Activated CD4-positive, alpha-beta T cell treated with anti-CD3 and anti-CD28 coated beads, Interleukin-2, amount 10 ng/mL, durations not matched to agents 7 days and 5 days (primary cell): ENCODE measurements at places on chromosomes 11 and 22. TPM values are rescaled to one million over a fixed set of nuclear protein-coding genes. Genes with fewer than 3 reads are reported as not detected.

- H3K27ac ChIP-seq: no peak overlapping the region
- no peak overlapping the region for H3K4me3 ChIP-seq
- H3K27me3 ChIP-seq: peaks cover 2% of the 10 kb centered on the region
- DNase-seq: no peak
- peaks cover 5% of the 10 kb centered on the region for H3K36me3 ChIP-seq
Observed at GRCh38 chr11:66047541-66048365, 1.2 kb downstream of the GAL3ST3 start.

GRCh38 chr11:36498721-36499120 is 11.4 kb downstream of the TRAF6 start:
- no peak for DNase-seq
- H3K4me3 ChIP-seq: no peak overlapping the region
- H3K27me3 ChIP-seq: no peaks in the 10 kb centered on the region
- peak overlapping the region; percentile 5 for H3K27ac ChIP-seq

The TPBGL gene
- total RNA-seq: not detected

DNA sequence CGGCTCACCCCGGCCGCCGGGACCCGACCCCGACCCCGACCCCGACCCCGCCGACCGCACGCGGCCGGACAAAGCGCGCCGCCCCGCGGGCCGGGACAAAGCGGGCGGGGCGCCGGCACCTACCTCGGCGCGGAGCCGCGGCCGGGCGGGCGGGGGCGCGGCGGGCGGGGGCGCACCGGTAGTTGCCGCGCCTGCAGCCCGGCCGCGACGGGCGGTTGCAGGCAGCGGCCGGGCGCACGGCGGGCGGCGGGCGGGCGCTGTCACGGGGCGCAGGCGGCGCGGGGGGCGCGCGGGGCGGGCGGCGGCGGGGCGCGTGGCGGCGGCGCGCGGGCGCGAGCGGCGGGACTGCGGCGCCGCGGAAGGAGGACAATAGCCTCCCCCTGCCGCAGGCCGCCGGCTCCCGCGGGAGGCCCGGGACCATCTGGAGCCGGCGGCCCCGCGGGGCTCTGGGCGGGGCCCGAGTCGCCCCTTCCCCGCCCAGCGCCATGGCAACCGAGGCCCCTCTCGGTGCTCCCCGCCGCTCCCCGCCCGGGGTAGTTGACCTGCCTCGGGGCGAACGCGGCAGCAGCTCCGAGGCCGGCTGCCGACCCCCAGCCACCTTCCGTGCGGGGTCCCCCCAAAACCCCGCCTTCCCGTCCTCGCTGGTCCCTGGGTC is 851 bp downstream of the SPTBN2 start:
- no peak for DNase-seq
- peak overlapping the region; percentile 67 for H3K4me3 ChIP-seq
- H3K36me3 ChIP-seq: peaks cover 3% of the 10 kb centered on the region
- H3K27me3 ChIP-seq: peaks cover 69% of the 10 kb centered on the region

DNA sequence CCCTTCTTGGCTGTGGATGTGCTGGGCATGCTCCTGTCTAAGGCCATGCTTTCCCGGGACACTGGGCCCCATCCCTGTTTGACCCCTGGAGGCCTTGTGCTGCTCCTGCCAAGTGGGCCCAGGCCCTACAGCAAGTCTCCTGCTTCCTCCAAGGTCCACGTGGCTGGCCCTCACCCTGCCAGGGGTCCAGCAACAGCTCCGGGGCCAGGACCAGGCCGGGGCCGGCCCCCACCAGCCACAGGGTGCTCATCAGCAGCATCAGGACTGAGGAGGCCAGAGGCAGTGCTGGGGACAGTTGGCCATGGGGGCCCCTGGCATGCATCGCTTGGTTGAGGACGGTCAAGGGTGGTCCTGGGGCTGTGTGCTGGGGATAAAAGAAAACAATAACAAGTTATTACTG is 2.5 kb downstream of the RHBDD3 start:
- no peak overlapping the region for H3K4me3 ChIP-seq
- no peak for DNase-seq
- H3K27ac ChIP-seq: no peak overlapping the region
- H3K4me1 ChIP-seq: peaks cover 16% of the 10 kb centered on the region
- no peaks in the 10 kb centered on the region for H3K27me3 ChIP-seq

- H3K36me3 ChIP-seq: no peaks in the 10 kb centered on the region
- peaks cover 15% of the 10 kb centered on the region for H3K27me3 ChIP-seq
- peaks cover 6% of the 10 kb centered on the region for H3K4me1 ChIP-seq
Observed at GRCh38 chr11:19955660-19956059, 204.6 kb downstream of the DBX1 start.

DNA sequence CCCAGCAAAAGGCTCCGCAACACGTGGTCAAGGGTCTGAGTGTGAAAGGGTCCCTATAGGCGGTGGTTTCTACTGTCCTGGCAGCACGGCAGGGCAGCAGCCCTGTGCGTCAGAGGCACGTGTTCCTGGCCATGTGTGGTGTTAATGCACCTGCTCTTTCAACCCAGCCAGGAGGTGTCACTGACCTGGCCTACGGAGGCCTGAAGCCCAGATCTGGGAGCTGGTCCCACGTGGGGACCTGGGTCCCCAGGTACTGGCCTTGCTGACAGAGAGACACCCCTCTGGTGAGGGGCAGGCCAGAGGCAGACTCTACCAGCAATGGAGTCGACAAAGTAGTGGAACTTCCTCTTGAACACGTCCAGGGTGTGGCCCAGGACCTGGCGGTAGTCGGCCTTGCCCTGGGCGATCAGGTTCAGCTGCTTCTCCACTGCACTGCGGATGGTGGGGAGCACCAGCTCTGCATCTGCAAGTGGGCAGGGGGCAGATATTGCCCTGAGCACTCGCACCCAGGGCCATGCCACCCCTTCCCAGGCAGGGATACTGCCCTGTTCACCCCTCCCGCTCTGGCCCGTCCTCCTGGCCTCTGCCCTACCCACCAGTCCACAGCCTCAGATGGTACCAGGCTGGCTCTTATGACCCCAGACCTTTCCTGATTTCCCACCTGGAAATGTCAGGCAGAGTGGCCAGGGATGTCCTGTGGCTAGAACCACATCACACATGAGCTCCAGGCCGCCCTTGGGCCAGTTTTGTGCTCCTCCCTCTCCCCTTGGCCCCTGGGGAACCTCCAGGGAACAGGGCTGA is 6.8 kb upstream of the PPM1F start:
- H3K4me3 ChIP-seq: no peak overlapping the region
- H3K27ac ChIP-seq: no peak overlapping the region
- H3K27me3 ChIP-seq: no peaks in the 10 kb centered on the region
- peaks cover 15% of the 10 kb centered on the region for H3K36me3 ChIP-seq
- no peak for DNase-seq
- H3K4me1 ChIP-seq: no peaks in the 10 kb centered on the region

GRCh38 chr22:48495751-48496080 is 1332.0 kb downstream of the BRD1 start:
- H3K36me3 ChIP-seq: no peaks in the 10 kb centered on the region
- no peak overlapping the region for H3K4me3 ChIP-seq
- H3K27me3 ChIP-seq: peaks cover 24% of the 10 kb centered on the region
- no peak overlapping the region for H3K27ac ChIP-seq

The MS4A8 gene
- not detected for total RNA-seq

DNA sequence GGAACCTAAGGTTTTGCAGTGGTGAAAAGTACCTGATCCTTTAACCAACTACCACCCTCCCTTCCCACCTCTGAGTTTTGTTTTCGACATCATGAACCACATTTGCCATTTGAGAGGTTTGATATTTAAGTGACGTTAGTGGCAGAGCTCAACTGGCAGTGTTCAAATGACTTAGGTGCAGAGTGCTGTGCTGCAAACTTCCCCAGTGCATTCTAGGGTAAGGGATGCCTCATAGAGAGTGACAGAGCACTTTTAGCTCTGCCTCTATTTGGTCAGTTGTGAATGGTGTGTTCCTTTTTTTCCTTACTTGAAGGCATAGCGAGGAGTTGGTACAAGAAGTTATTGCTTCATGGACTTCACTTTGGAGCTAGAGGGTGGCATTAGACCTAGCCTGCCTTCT is 9.4 kb downstream of the BMAL1 start:
- no peak overlapping the region for H3K4me3 ChIP-seq
- H3K27me3 ChIP-seq: no peaks in the 10 kb centered on the region

The PCF11 gene
- 76.7 TPM for total RNA-seq

- no peak overlapping the region for H3K27ac ChIP-seq
- H3K4me3 ChIP-seq: no peak overlapping the region
- no peak for DNase-seq
- no peaks in the 10 kb centered on the region for H3K27me3 ChIP-seq
- H3K4me1 ChIP-seq: peaks cover 30% of the 10 kb centered on the region
Observed at GRCh38 chr11:68541991-68542390, 81.4 kb downstream of the PPP6R3 start.

- peaks cover 78% of the 10 kb centered on the region for H3K4me1 ChIP-seq
- no peak for DNase-seq
- peak overlapping the region; percentile 87 for H3K27ac ChIP-seq
- H3K36me3 ChIP-seq: peaks cover 78% of the 10 kb centered on the region
- no peaks in the 10 kb centered on the region for H3K27me3 ChIP-seq
- peak overlapping the region; percentile 59 for H3K4me3 ChIP-seq
Observed at GRCh38 chr11:60993615-60994014, 22.1 kb downstream of the CD6 start.

DNA sequence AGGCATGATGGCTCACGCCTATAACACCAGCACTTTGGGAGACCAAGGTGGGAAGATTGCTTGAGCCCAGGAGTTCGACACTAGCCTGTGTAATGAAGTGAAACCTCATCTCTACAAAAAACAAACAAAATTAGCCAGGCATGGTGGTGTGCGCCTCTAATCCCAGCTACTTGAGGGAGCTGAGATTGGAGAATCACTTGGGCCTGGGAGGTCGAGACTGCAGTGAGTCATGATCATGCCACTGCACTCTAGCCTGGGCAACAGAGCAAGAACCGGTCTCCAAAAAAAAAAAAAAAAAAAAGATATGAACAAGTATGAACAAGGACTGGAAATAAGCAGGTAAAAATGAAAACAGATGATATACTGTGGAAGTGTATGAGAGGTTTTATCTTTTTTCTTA is 54.1 kb upstream of the SOX6 start:
- no peak overlapping the region for H3K4me3 ChIP-seq
- no peaks in the 10 kb centered on the region for H3K27me3 ChIP-seq
- no peaks in the 10 kb centered on the region for H3K36me3 ChIP-seq
- H3K27ac ChIP-seq: no peak overlapping the region

The IL17RA gene
- total RNA-seq: 53.6 TPM

- H3K36me3 ChIP-seq: no peaks in the 10 kb centered on the region
- DNase-seq: no peak
- H3K27me3 ChIP-seq: no peaks in the 10 kb centered on the region
- H3K27ac ChIP-seq: no peak overlapping the region
- H3K4me1 ChIP-seq: no peaks in the 10 kb centered on the region
Observed at GRCh38 chr22:27636716-27637508, 164.6 kb downstream of the MN1 start.

DNA sequence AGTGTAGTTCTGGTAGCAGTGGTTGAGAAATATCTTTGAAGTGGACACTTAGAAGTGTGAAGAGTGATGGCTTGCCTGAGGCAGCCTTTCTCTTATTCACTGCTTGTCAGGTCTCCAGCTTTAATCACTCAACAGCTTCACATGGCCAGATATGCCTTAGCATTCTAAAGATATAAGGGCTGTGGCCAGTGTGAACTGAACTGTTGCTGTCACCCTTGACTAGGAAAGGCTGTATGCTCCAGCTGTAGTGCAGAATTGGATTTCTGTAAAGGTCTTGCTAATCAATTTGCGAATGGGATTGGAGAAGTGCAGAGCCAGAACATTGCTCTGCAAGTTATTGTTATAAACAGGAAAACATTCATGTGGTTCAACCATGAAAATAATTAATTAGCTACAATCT is 266.7 kb downstream of the TMEM135 start:
- peaks cover 6% of the 10 kb centered on the region for H3K4me1 ChIP-seq
- H3K27ac ChIP-seq: no peak overlapping the region
- no peak overlapping the region for H3K4me3 ChIP-seq
- no peak for DNase-seq

The PATE1 gene
- total RNA-seq: not detected

The ISX gene
- not detected for total RNA-seq

GRCh38 chr22:42641801-42642413 is 1.5 kb upstream of the ATP5MGL start:
- peaks cover 18% of the 10 kb centered on the region for H3K4me1 ChIP-seq
- H3K36me3 ChIP-seq: peaks cover 3% of the 10 kb centered on the region
- no peak for DNase-seq
- H3K27me3 ChIP-seq: no peaks in the 10 kb centered on the region
- no peak overlapping the region for H3K27ac ChIP-seq
- no peak overlapping the region for H3K4me3 ChIP-seq

The CASP5 gene
- not detected for total RNA-seq

The COPB1 gene
- total RNA-seq: 99.3 TPM

DNA sequence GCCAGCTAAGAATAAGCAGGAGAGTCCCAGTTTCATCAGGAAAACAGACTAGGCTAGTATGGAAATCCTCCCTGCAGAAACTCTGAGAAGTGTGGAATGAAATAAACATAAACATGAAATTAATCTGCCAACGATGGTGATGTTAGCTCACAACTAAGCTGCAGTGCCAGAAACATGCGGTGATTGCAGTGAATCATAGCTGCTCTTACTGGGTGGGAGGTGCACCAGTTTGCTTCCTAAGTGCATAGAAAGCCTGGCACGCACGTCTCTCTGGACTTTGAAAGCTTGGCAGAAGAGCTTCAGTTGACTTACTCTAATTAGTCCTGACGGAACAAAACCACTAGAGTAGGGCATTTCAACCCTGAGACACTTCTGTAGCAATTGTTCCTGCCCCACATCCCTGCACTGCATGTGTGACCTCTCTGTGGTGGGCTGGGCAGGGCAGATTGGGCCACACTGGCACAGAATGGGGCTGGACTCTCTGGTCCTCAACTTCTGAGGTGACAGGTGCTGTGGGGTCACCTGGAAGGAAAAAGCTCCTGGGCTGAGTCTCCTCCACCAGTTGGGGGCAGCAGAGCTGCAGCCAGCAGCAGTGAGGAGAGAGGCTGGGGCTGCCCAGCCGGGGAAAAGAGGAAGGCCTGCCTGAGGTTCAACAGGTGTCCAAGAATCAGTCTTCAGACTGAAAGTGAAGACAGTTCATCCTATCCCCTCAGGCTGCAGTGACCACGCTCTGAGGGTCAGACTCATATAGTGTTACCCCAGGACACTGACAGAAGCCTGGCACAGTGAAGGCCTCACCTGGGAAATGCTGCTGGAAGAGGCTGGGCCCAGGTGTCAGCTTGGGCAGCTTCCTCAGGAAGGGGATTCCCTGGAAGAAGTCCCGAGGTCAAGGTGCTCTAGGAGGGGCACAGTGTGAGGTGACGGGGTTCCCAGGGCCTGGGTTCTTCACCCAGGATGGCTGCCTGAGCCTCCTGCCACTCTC is 40.5 kb downstream of the GGTLC2 start:
- no peak overlapping the region for H3K27ac ChIP-seq
- peak; percentile 21 for DNase-seq
- H3K36me3 ChIP-seq: no peaks in the 10 kb centered on the region
- no peaks in the 10 kb centered on the region for H3K27me3 ChIP-seq

- DNase-seq: no peak
- no peaks in the 10 kb centered on the region for H3K4me1 ChIP-seq
- H3K27me3 ChIP-seq: no peaks in the 10 kb centered on the region
- H3K36me3 ChIP-seq: no peaks in the 10 kb centered on the region
- no peak overlapping the region for H3K4me3 ChIP-seq
Observed at GRCh38 chr11:23555085-23555484, 694.8 kb upstream of the CCDC179 start.

- peaks cover 12% of the 10 kb centered on the region for H3K27me3 ChIP-seq
- DNase-seq: no peak
- no peak overlapping the region for H3K27ac ChIP-seq
- H3K4me3 ChIP-seq: no peak overlapping the region
Observed at GRCh38 chr11:13169709-13170108, 107.9 kb upstream of the BMAL1 start.

GRCh38 chr11:70913715-70914231 is 338.6 kb downstream of the SHANK2 start:
- H3K4me1 ChIP-seq: no peaks in the 10 kb centered on the region
- H3K4me3 ChIP-seq: no peak overlapping the region
- H3K27me3 ChIP-seq: peaks cover 6% of the 10 kb centered on the region
- DNase-seq: no peak
- no peaks in the 10 kb centered on the region for H3K36me3 ChIP-seq
